ENCODE measurements at places on chromosomes 5 and 9.

DNA sequence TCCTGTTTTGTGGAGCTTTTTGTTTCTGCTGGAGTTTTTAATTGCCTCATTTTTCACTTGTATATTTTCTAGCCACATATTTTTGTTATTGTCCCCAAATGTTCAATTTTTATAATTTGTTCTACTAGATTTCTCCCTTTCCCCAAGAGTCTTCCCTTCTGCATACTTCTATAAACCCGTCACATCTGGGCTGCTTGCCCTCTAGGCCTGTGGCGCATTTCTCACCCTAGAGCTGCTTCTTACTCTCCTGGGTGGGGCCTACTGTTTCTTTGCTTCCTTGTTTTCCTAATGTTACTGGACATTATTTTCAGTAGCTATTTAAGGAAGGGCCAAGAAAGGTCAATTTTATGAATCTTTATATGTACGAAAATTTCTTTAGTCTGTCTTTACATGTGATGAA is 51.5 kb downstream of the NXNL2 start:
- no peak for DNase-seq

GRCh38 chr5:116864157-116864837 is 289.7 kb upstream of the SEMA6A start:
- DNase-seq, result no peak

GRCh38 chr5:9658706-9659105 is 28.6 kb upstream of the TAS2R1 start:
- no peak for DNase-seq

DNA sequence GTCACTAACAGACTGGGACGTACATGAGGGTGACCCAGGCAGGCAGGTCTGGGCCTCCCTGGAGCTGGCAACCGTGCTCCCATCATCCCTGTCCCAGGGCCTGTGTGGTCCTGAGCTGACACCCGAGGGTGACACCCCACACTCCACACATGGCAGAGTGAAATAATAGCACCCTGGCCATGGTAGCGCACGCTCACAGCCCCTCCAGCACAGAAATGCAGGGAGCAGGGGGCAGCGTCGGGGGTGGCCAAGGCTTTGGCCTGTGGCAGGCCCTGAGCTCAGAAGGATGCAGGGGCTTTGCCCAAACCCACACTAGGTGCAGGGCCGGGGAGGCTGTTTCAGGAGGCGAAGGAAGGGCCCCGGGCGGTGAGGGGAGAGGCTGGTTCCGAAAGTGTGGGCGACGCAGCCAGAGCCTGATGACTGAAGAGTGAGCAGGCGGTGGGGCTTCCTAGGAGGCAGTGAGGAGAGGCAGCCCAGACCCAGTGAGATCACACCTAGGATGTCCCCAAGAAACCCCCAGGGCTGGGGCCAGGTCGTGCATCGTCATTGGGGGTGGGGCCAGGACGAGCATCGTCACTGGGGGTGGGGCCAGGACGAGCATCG is 12.9 kb downstream of the OR2V2 start:
- DNase-seq, result peak; percentile 78

GRCh38 chr5:102545175-102545574 is 46.4 kb upstream of the SLCO6A1 start:
- no peak for DNase-seq

GRCh38 chr5:14263699-14264098 is 120.6 kb downstream of the TRIO start:
- DNase-seq, result no peak

All from GM10248 (cell line).